ENCODE measurements at places on chromosomes 7 and 10. TPM values are rescaled to one million over a fixed set of nuclear protein-coding genes. Genes with fewer than 3 reads are reported as not detected.

STEAP1 gene
- total RNA-seq: 12.7 TPM

VCL gene
- total RNA-seq: 40.8 TPM

SFRP4 gene
- total RNA-seq: 0.26 TPM

LBX1 gene
- total RNA-seq: not detected

ADCK2 gene
- total RNA-seq: 74.2 TPM

GTF2IRD1 gene
- total RNA-seq: 23.7 TPM

LIPF gene
- total RNA-seq: not detected

NCF1 gene
- total RNA-seq: 3.2 TPM

PON1 gene
- not detected for total RNA-seq

BLNK gene
- 9.2 TPM for total RNA-seq

C10orf67 gene
- 0.26 TPM for total RNA-seq

SP8 gene
- total RNA-seq: not detected

CTAGE4 gene
- total RNA-seq: 2.2 TPM

PRTFDC1 gene
- total RNA-seq: 2.4 TPM

CLRN3 gene
- not detected for total RNA-seq

Data from bronchial epithelial cell (primary cell).